ENCODE measurements at places on chromosomes 2 and 18.

GRCh38 chr2:134325696-134326095 lies 71.8 kb downstream of the MGAT5 start:
- no peak for DNase-seq

- DNase-seq, result no peak
These were observed 285.1 kb upstream of the HDAC4 start for GRCh38 chr2:239685965-239686364.

DNA sequence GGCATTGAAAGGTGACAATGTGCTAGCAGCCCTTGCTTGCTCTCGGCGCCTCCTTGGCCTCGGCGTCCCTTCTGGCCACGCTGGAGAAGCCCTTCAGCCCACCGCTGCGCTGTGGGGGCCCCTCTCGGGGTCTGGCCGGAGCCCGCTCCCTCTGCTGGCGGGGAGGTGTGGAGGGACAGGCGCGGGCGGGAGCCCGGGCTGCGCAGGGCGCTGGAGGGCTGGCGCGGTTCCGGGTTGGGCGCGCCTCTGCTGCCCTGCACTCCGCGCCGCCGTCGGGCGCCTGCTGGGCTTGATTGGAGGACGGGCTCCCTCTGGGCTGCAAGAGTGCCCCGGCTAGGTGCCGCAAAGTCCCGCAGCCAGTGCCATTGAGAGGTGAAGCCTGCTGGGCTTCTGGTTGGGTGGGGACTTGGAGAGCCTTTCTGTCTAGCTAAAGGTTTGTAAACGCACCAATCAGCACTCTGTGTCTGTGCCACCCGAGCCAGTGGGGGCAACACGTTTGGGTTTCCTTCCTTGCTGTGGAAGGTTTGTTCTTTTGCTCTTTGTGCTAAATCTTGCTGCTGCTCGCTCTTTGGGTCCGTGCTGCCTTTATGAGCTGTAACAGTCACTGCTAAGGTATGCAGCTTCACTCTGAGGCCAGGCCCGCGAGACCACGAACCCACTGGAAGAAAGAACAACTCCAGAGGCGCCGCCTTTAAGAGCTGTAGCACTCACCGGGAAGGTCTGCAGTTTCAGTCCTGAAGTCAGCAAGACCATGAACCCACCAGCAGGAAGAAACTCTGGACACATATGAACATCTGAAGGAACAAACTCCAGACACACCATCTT lies 14.8 kb upstream of the IMP4 start:
- no peak for DNase-seq

DNA sequence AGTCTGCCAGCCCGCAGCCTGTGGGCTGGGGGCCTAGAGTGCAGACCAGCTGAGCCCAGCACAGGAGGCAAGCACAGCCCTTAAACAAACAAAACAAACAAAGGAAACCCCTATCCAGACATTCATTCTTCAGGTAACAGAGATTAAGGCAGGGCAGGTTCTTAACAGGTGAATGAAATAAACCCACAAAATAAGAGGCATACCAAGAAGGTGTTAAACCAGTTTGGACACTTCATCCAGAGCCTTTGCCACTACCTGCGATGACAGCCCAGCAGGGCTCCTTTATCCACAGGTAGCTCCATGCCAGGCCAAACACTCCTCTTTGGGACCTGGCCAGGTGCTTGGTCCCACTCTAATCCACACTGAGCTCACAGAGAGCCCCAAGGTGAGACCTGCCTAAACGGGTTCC lies 209.7 kb upstream of the SIX2 start:
- no peak for DNase-seq

DNA sequence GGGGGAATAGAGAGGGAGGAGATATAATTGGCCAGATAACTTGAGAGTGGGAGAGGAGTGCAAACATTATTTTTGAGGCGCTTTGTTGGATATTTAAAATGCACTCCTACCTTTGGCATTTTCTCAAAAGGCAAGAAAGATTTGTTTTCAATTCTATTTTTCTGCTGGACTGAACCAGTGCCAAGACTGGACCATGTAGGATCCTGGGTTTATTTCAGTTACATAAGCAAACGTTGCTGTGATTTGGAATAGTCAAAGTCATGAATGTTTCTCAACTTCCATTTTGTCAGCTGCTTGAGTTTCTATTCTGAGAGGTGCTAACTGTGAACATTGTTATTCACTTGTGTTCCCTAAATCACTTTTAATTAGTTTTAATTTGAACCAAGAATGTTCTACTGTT lies 8.9 kb upstream of the CHRNA1 start:
- DNase-seq, result no peak

- no peak for DNase-seq
These were observed 59.7 kb downstream of the WDSUB1 start for GRCh38 chr2:159226608-159227385.

DNA sequence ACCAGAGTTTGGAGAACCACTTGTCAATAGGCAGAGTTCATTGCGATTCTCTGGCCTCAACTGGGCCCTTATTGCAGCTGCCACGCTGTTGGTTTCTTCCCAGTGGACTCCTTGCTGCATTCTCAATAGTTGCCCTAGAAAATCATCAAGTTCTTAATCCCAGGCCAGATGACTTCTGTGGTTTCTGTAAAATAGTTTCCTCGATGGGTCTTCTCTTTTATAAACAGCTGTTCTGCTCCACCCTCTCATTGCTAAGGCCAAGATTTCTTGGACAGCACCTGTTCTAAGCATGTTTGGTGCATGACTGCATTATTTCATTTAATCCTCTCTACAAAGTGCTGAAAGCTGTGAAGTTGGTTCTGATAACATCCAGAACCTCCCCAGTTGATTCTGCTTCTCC lies 131.0 kb downstream of the BCL2L11 start:
- DNase-seq, result no peak

- no peak for DNase-seq
These were observed 1.4 kb upstream of the SP140L start for GRCh38 chr2:230325316-230326243.

DNA sequence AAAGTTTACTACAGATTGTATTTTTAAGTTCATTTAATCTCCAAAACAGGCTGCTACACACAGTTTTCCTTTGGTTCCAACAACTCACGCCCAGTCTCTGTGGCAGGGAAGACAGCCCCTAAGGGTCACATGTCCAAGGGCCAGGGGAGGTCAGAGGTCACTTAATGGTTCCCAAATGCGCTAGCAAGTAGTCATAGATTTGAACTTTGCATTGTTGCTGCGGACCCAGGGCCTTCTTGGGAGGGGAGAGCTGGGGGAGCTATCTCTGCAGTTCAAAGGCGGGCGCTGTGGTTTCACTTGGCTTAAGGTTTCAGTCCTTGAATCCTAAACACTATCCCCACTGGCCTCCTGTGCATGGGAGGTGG lies 74.8 kb upstream of the ZNF532 start:
- no peak for DNase-seq

DNA sequence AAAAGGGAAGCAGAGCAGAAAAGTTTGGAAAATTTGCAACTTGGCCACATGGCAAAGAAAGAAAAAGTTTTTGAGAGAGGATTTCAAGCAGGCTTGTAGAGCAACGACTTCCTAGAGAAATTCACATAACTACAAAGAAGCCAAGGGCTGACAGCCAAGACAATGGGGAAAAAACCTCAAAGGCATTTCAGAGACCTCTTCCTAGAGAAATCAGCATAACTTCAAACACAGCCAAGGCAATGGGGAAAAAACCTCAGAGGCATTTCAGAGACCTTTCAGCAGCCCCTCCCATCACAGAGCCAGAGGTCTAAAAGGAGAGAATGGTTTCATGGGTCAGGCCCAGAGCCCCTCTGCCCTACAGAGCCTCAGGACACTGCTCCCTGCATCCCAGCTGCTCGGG lies 7.2 kb downstream of the ADI1 start:
- no peak for DNase-seq

DNA sequence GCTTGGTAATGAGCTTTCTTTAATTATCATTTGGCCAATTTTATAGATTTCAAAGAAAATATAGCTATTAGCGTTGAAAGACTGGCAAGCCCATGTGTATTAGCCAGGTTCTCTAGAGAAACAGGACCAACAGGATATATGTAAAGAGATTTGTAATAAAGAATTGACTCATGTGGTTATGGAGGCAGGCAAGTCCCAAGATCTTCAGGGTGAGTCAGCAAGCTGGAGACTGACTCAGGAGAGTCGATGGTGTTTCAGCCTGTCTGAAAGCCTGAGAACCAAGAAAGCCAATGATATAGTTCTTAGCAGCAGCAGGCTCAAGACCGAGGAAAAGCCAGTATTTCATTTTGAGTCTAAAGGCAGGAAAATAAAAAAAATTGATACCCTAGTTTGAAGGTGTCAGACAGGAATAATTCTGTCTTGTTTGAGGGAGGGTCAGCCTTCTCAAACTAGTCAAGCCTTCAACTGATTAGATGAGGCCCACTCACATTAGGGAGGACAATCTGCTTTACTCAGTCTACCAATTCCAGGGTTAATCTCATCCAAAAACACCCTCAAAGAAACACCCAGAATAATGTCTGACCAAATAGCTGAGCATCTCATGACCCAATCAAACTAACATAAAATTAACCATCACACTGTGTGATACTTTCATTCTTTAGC lies 78.3 kb upstream of the CRIM1 start:
- no peak for DNase-seq

- DNase-seq, result no peak
These were observed 456 bp downstream of the DOK1 start for GRCh38 chr2:74554820-74555531.
